ENCODE measurements at places on chromosomes 6 and 20.

DNA sequence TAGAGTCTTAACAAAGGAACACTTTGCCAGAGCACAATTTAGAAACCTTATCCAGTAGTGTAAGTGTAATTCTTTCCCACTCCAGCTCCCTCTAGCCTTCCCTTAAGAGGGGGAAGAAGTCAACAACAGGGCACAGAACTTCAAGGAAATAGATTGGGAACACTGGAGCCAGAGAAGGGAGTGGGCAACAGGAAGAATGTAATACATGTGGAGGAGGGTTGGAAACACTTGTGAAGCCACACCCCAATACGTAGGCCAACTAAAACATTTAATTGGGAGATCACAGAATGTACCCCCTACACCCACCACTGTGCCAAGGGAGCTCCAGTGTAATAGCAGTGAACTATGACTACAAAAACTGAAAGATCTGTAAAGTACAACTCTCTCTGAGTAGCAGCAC, 735.7 kb upstream of the HS3ST5 start:
- no peak for DNase-seq

GRCh38 chr6:48141975-48142374, 31.0 kb upstream of the PTCHD4 start:
- no peak for DNase-seq

DNA sequence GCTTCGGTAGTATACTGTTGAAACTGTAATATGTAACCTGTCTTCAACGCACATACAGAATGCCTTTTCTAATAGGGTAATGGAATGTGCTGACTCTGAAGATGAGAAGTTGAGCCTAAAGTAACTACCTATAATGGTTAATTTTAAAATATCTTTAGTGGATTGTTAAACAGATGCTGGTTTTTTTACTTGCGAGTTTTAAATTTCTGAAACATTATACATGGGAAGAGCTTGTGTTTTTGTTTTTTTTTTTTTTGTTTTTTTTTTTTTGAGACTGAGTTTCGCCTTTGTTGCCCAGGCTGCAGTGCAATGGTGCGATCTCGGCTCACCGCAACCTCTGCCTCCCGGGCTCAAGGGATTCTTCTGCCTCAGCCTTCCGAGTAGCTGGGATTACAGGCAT, 166.9 kb downstream of the JARID2 start:
- DNase-seq = no peak

DNA sequence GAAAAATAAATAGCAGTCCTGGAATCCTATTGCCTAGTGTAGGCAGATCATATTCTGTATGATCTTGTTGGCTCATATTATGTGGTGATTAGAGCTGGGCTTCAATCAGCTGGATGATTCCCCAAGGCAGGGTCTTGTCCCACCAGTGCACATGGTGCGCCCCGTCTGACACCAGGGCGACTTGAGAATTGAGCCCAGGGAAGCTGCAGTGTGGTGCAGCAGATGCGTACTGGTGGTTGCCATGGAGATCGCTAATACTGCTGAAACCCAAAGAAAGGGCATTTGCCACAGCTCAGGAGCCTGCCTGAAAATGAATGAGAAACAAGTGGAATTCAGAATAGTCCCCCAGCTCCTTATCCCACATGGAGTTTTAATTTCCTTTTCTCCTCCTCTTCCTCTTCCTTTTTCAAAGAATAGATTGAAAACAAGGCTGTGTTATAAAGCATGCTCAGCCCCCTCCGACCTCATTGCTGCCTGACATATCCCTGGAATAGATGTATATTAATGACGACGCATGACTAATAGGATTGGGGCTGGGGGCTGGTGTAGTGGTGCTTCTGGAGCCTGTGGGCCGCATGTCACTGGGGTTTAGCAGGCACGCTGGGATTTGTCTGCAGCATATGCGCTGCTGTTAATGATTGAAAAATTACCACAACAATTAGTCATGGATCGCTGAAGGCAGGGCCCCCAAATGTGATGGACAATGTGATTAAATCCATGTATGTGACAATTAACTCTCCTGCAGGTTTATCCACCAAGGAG, 210.5 kb downstream of the FARS2 start:
- DNase-seq = no peak

DNA sequence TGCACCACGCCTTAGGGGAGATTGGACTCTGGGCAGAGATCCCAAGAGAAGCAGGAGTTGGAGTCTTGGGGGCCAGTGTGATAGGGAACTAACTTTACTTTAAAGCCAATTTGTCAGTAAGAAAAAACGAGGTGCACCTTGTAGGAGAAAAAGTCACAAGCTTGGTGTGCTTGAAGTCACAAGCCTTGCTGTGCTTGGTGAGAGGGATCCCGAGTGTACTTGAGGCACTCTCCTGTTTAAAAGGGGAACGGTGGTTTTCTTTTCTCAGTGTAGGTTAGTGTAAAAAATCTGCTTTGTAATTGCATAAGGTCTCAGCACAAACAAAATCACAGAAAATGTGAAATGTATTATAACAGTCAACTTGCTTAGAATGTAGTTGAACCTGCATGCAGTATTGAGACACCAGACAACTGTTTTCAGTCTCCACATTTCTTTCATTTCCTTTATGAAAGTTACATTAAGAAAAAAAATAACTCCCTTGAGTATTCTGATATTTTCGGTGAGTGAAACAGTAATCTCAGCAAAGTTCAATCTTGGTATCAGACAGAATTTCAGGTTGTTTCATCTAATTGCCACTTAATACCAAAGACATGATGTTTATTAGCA, 111.1 kb upstream of the DUSP22 start:
- no peak for DNase-seq

- DNase-seq = no peak
Measured at GRCh38 chr6:29424575-29424974, 9.8 kb downstream of the OR12D1 start.

All from T-helper 9 cell (primary cell).